CD4-positive, alpha-beta T cell treated with Interferon alpha-2 for 1 hour (primary cell): ENCODE measurements at places on chromosomes 6 and 20.

DNA sequence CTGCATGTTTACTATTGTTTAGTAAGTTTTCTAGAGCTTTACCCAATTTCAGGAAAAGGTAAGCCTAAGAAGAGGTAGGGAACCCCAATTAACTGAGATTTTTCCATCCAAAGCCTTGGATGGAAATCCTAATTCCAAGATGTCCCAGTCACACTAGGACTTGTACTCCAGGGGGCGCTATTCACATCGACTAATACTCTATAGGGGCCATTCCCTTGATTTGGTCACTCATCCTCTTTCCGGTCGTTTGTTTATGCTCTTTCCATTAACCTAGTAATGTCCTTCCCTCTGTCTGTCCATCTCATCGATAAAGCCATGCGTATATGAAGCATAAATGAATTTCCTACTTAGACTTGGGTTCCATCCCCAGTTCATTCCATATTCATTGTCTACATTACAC lies 80.8 kb upstream of the FUCA2 start:
- no peak for DNase-seq

DNA sequence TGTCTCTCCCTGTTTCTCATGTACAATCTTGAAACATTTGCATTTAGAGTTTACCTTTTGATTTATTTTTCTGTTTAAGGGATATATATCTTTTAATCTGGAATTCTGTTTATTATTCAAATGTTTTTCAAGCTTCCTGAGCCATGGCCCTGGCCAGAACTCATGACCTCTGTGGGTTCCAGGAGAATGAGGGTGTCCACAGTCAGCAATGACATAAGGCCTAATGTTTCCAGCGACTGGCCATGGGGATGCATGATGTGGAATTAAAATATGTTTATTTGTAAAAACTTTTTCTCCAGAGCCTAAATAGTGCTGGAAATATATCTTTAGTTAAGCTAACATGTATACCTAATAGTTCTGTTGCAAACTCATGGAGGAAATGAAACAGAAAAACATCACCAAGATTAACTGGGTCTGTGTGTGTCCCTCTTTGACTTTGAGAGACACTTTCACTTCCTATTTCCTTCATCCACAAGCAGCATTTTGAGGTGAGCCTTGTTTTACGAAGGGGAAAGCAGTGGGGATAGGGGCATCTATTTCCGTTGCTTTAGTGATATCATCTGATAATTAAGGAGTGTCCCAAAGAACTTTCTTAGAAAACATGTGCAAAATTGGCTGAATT lies 87.6 kb downstream of the SMOC2 start:
- DNase-seq: no peak

- no peak for DNase-seq
These were observed 54.6 kb upstream of the FNDC1 start for GRCh38 chr6:159114569-159114968.

- DNase-seq: no peak
These were observed 3.6 kb downstream of the HLA-DMB start for GRCh38 chr6:32937230-32937633.

DNA sequence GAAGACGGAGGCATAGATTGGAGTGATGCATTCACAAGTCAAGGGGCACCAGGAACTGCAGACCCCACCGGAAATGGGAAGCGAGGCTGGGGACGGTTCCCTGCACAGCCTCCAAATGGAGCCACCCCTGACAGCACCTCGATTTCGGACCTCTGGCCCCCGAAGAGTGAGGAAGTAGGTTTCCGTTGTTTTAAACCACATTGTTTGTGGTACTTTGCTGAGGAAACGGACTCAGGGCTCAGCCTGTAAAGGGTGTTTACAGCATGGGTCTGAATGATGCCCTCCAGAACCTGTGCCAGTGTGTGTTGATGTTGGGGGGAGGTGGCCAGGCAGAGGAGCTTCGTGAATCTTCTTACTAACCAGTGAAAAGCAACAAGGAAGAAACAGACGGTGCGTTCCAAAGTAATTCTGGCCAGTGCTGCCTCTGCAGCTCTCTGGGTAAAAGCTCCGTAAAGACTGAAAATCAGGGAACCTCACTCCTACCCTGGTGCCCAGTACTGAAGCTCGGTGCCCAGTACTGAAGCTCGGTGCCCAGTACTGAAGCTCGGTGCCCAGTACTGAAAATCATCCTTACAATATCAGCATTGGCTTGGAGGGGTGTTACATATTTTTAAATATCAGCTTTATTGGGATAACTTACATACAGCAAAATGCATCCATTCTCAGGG lies 30.1 kb upstream of the CCR6 start:
- DNase-seq: no peak

GRCh38 chr6:114879693-114880092 lies 536.9 kb upstream of the HS3ST5 start:
- DNase-seq: no peak

- DNase-seq: no peak
These were observed 186.6 kb downstream of the LY86 start for GRCh38 chr6:6775074-6775473.
